ENCODE measurements at places on chromosomes 1 and 21.
A peak's percentile ranks its signal among the peaks of the same experiment; 100 is the strongest.

DNA sequence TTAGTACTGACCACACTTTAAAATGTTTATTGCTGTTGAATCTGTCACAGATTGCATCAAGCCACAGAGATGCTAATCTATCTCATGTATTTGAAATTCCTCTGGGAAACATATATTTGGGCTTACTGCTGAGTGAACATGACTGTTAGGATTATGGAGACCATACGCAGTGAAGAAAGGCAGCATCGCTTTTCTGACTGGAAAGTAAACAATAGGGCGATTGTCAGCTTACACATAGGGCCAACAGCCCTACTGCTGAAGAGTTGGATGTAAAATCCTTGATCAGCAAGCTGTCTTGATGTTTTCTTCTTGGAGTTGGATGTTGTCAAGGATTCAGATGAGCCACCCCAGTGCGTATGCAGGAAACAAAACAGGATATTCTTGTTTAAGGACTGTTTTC is 368.7 kb upstream of the ADGRL2 start:
- no peak for DNase-seq

DNA sequence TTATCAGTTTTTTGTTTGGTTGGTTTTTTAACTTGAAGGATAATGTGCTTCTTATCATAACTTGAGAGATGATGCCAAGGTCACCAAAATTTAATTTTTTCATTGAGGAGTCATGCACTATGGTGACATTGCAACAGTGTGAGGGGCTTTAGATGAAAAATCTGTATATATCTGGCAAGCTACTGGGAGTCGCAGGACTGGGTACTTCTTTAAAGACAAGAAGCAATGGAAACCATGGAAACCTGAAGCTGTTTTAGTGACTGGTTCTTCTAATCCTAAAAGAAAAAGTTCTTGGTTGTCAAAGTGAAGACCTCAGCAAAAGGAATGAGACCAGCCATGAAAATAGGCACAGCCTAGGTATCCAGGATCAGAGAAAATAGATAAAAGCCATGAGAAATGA is 31.1 kb downstream of the ZC3H11B start:
- no peak for DNase-seq

DNA sequence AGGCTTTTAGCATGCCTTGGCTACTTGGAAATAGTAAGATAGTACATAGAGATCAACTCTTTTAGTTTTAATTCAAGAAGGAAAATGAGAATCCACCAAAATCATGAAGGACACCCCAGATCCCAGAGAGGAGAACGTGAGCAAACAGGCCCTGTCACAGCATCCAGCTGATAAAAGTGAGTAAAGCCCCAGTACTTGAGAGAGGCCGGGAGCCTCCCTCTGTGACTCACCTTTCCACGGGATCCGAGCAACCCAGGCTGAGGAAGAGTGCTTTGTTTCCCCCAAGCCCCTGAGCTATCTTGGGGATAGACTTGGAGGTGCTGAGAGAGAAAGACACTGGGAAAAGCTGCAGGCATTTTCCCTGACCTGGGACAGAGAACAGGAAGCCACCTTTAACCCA is 238.6 kb downstream of the DUSP10 start:
- no peak for DNase-seq

GRCh38 chr1:36322786-36323635 is 434 bp downstream of the EVA1B start:
- peak; percentile 40 for DNase-seq

GRCh38 chr21:17585875-17586450 is 26.7 kb downstream of the BTG3 start:
- DNase-seq: no peak

DNA sequence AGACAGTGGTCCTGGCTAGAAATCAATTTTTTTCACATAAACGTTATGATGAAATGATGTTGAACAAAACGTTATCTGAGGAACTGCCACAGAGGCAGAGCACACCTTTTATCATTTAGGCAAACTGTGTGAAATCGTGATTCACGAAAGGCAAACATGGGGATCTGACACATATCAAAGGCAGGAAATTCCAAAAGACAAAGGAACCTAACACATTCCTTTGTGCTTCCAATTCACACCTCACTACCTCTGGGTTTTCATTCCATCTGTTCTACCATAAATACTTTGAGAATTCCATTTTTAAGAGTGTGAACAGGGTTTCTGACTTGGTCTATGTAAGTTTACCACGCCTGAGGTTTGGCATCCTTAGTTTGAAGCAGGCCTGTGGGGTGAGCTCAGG is 119.5 kb upstream of the KRTAP19-8 start:
- DNase-seq: no peak

- DNase-seq: no peak
Measured at GRCh38 chr1:234702342-234703000, 92.5 kb upstream of the IRF2BP2 start.

DNA sequence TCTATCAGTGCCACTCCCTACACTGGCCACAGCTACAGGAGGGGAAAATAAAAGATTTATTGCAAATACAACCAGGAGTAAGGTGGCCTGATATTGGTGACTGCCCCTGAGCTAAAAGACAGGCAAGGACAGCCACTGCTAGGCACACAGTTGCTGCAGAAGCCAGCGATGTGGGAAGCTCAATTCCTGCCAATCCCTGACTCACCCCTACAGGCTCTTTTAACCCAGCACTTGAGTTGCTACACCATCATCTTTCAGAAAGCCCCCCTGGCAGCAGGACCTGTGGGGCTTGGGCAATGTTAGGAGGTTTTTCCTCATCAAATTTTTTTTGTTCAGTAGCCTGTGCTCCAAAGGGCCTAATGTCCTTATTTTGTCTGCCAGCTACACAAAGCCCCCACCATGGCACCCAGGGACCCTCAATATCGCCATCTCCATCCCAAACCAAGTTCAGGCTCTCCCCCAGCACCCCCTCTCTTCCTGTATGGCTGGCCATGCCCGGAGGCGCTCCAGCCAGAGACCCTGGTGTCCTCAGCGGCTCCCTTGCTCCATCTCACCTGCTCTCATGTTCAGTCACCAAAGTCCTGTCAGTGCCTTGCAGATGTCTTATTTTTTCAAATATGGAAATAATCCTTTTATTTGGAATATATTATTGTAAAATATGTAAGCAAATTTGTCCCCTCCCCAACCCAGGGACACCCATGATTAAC is 13.4 kb downstream of the CLEC20A start:
- DNase-seq: no peak

DNA sequence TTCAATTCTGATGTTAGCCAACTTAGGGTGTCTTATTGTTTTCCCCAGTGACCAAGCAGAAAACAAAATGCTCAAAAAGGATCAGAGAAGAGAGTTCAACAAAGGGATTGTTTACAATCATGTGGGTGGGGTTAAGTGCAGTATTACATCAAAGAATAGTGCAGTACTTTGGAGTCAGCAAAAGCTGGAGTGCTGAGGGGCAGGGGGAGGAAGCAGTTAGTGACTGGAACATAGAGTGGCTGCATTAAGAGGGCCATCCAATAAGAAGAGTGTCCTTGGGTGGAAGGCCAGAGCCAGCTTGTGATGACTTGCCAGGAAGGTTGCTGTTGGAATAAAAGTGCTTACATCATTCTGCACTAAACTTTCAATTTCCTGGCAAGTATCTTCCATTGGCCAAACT is 175.5 kb downstream of the CYYR1 start:
- no peak for DNase-seq

- peak; percentile 23 for DNase-seq
Measured at GRCh38 chr1:157700732-157701131, at the start of gene FCRL3. TSS of gene FCRL3 (minus strand) at chr1:157700769. CDS start at chr1:157700489, 280 bp downstream.

- no peak for DNase-seq
Measured at GRCh38 chr1:11990303-11991032, 10.2 kb downstream of the MFN2 start.

DNA sequence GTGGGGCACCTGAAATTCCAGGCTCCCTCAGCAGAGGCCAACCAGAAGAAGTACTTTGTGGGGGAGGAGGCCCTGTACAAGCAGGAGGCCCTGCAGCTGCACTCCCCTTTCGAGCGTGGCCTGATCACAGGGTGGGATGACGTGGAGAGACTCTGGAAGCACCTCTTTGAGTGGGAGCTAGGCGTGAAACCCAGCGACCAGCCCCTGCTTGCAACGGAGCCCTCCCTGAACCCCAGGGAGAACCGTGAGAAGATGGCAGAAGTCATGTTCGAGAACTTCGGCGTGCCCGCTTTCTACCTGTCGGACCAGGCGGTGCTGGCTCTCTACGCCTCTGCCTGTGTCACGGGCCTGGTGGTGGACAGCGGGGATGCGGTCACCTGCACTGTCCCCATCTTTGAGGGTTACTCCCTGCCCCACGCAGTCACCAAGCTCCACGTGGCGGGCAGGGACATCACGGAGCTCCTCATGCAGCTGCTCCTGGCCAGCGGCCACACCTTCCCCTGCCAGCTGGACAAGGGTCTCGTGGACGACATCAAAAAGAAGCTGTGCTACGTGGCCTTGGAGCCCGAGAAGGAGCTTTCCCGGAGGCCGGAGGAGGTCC is 634 bp downstream of the ACTRT2 start:
- DNase-seq: no peak

GRCh38 chr1:184189361-184189760 is 137.8 kb downstream of the TSEN15 start:
- no peak for DNase-seq

GRCh38 chr1:75172556-75172955 is 38.4 kb downstream of the LHX8 start:
- no peak for DNase-seq

- DNase-seq: no peak
Measured at GRCh38 chr1:65964123-65964522, 171.4 kb downstream of the PDE4B start.

- DNase-seq: no peak
Measured at GRCh38 chr1:8661185-8662110, 156.0 kb downstream of the RERE start.

DNA sequence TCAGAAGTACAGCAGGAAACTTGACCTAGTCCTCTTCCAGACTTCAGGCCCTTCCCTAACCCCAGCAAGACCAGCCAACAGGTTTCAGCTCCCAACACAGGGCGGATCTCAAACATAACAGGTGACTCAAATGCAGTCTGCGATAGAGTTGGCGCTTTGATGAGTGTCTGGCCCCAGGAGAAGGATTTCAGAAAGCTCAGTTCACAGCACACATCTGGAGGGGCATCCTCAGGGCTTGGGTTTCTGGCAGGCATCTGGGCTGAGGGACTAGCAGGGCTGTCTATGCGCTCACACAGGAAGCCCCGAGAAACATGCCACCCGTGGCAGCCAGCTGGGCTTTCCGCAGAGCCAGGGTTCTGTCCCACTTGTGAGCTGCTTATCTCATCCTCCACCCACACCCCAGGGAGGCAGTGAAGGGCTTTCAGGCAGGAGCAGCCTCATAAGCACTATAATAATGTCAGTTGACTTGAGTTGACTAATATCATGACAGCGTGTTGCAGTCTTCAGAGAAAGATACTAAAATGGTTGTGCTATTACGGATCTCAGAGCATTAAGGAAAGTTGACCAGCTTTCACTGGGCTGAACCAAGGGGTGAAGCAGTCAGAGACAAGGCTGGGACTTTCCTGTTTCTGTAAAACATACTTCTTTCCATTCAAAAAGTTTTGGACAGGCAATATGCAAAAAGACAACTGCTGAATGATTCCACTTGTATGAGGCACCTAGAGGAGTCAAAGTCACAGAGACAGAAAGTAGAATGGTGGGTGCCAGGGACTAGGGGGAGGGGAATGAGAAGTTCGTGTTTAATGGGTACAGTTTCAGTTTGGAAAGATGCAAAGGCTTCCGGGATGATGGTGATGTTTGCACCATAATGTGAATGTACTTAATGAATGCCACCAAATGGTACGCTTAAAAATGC is 233.0 kb upstream of the IRF2BP2 start:
- peak; percentile 52 for DNase-seq

GRCh38 chr1:219299420-219299819 is 125.7 kb downstream of the LYPLAL1 start:
- no peak for DNase-seq

DNA sequence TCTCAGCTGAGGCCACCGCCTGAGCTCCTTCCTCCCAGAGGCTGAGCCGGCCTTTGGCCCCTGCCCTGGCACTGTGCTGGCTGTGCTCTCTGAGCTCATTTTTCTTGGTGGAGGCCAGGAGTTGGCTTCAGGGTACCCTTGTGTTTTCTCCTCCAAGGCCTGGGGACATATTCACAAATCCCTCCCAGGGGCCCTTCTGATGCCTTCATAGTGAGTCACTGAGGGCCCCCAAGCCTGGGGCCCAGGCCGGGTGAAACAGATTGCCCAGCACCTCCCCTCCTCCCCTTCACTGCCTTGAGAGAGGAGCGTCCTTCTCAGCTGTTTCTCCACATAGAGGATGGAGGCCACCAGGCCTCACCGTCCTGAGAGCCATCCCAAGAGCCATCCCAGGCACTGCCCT is 105.8 kb downstream of the SIK1 start:
- DNase-seq: no peak

DNA sequence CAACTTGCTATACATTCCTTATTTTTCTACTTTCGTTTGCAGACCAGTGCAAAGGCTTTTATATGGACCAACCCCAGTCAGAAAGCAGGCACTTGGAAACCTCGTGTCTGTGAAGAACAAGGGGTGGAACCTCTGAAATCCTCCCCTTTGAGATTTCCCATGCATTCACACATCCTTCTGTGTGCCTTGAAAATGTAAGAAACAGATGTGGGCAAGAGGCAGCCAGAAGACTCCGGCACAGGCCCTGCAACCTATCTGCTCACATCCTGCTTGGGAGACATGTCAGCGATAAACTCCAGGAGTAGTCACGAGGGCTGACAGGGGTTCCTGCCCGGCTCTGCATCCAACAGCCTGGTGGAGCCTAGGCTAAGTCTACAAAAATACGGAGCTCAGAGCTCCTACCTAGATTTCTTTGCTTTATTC is 42.5 kb downstream of the ETS2 start:
- no peak for DNase-seq

- no peak for DNase-seq
Measured at GRCh38 chr1:78843546-78843945, 163.0 kb downstream of the ADGRL4 start.

DNA sequence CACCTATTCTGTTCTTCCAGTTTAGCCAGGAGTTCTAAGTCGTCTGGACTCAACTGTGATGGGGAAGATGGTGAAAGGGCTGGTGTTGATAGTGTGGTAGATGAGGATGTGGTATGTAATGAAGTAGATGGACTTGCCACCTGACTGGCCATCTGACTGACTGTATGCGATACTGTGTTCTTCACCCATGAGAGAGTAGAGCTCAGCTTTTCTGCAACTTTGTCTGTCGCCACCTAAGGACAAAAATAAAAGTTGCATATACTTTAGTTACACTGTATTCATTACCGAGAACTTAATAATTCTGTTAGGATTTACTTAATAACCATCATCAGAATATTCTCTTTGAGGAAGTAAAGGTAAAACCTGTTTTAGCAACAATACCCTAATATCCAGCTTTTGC is 48.5 kb downstream of the EVI5 start:
- no peak for DNase-seq

GRCh38 chr1:243487036-243487648 is 231.3 kb downstream of the SDCCAG8 start:
- DNase-seq: no peak
